Tibial artery (tissue), 4 donors: ENCODE measurements at places on chromosomes 2 and 18.

GRCh38 chr2:239467956-239468490, 67.2 kb upstream of the HDAC4 start:
- peak; percentile 49 for DNase-seq

DNA sequence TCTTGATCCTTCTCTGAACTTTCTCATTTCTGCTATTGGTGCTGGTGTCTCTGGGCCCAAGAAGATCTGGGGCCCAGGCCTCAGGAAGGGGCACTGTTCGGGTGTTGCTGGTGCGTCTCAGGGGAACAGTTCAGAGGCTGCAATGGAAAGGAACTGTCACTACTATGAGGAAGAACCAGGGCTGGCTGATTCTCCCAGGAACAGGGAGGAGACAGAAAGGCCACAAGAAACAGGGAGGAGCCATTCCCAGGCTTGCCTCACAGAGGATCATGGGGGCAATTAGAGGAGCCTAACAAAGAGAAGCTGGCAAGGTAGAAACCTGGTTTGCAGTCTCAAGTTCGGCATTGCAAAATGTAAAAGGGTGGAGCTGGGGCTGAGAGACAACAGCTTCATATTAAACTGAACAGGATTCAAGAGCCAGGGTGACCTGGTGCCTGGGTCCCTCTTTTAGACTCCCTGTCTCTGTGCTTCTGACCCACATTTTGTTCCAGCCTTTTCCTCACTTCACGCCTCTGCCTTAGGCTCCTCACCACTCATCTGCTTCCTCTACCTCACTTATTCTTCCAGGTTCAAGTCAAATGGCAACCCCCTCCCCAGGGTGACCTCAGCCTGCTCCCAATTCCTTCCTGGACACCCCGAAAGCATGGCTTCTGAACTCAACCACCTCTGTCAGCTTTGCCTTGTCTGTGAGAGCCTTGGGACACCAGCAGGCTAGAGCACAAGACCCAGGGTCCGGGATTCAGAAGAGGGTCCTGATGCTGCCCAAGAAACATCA, 58.4 kb downstream of the GYPC start:
- peak; percentile 52 for DNase-seq

GRCh38 chr2:189569295-189569910, 11.2 kb downstream of the SLC40A1 start:
- DNase-seq: no peak

DNA sequence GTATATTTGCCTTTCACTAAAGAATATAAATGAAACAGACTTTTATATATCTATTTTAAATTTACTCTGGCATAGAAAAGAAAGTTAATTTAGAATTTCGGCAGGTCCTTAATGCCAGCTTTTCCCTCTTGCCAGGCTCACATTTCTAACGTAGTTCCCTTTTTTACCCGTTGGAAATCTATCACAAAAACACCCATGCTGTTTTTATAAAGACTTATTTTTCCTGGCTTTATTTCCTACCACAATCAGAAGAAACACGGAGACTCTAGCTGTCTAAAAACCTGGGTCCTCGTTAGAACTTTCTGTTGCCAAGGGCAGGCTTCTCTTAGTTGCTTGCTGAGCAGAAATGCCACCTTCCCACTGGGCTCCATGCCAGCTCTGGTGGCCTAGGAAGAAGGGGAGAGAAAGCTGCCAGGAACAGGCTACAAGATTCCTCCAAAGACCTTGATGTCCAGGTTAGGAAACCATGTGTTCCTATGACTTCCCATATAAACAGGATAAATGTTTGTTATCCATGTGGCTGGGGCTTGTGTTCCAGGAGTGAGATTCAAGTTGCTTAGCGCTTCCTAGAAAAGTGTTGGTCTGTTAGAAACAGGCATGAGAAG, 17.8 kb upstream of the TMEM18 start:
- no peak for DNase-seq
